NAMALWA (cell line): ENCODE measurements at places on chromosomes 5 and 9.

DNA sequence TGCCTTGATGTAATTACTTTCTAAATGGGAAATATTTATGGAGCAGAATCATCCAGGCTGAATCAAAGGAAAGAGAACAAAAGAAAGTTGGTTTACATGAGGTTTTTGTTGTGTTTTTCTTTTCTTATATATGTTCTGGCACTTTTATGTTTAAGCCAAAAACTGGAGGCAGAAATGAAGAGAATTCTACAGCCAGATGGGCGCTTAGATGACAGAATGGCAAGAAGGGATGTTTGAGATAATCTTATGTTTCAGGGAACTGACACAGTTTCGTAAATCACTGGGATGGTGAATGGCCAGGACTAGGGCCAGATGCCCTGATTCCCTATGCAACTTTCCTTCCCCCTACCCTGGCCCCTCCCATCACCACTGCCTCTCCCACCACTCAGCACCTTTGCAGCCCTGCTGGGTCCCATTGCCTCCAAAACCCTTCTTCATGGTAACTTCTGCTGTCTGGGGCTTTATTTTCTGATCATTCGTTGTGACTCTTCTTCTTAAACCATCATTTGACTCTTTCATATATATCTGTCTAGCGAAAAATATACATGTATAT lies 111.8 kb downstream of the EFNA5 start:
- DNase-seq, result no peak

DNA sequence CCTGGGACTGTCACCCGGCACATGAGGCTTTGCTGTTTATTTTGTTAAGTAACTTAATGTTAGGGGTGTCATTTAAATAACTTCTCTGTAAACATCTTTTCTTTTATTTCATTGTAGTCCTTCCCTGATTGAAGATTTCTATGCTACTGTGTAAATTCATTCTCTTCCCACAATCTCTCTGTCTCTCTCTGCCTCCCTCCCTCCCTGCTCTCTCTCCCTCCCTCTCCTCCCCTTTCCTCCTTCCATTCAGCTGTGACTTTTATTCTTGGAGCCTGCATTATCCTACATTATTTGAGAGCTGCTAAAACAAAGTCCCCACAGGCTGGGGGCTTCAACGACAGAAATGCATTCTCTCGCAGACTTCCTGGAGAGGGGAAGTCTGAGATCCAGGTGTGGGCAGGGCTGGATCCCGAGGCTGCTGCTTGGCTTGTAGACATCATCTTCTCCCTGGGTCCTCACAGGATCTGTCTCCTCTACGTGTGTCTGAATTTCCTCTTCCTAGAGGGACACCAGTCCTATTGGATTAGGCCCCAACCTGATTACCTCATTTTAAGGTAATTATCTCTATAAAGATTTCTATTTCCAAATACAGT lies 18.4 kb downstream of the UBE2QL1 start:
- no peak for DNase-seq

DNA sequence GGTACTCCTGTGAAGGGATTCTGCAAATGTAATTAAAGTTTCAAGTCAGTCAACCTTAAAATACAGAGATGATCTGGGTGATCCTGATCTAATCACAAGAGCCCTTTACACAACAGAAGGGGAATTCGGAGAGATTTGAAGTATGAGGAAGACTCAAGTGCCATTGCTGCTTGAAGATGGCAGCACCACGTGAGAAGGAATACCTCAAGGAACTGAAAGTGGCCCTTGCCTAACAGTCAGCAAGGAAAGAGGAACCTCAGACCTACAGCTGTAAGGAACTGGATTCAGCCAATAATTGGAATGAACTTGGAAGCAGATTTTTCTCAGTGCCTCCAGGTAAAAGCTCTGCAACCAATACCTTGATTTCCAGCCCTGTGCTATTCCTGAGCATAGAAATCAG lies 87.4 kb downstream of the THBS4 start:
- no peak for DNase-seq

- no peak for DNase-seq
Measured at GRCh38 chr5:106690585-106690984, 980.2 kb downstream of the EFNA5 start.

DNA sequence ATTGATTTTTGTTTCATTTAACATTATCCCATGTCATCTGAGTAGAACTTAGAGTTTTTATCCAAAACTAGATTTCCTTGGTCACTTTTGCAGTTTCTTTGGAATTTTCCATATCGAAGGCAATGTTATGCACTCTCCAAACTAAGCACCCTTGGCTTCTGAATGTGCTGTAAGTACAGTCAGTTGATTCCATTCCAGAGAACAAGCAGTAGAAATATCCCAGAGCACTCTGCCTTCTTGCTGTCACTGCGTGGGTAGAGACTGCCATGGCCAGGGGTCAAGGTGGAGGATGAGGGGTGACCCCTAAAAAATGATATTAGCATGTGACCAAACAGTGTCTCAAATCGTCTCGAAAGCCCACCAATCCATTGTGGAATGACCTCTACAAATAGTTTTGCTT lies 36.2 kb downstream of the PIP5K1B start:
- DNase-seq, result no peak

DNA sequence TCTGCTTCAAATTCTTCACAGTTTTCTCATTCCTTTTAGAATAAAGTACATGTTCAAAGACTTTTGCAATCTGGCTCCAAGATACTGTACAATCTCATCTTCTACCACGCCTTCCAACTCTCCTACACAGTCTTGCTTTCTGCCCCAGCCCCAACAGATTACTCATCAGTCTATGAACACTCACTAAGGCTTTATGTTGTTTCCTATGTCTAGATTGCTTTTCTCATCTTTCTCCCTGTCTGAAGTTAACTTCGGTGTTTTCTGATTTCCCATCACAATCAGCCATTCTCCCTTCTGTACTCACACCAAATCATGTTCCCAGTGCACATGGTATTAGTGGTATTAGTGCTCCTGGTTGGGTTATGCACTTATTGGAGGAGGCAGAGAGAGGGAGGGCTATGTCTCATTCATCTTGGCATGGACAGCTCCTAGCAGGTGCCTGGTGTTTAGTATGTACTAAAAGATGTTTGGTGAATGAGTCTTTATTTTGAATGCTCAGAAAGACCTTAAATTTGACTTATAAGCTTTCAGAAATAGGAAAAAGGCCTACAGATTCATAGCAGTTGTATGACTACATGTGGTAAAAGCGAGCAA lies 44.0 kb upstream of the ZNF608 start:
- DNase-seq, result no peak
